ENCODE measurements at places on chromosomes 1 and 21.

DNA sequence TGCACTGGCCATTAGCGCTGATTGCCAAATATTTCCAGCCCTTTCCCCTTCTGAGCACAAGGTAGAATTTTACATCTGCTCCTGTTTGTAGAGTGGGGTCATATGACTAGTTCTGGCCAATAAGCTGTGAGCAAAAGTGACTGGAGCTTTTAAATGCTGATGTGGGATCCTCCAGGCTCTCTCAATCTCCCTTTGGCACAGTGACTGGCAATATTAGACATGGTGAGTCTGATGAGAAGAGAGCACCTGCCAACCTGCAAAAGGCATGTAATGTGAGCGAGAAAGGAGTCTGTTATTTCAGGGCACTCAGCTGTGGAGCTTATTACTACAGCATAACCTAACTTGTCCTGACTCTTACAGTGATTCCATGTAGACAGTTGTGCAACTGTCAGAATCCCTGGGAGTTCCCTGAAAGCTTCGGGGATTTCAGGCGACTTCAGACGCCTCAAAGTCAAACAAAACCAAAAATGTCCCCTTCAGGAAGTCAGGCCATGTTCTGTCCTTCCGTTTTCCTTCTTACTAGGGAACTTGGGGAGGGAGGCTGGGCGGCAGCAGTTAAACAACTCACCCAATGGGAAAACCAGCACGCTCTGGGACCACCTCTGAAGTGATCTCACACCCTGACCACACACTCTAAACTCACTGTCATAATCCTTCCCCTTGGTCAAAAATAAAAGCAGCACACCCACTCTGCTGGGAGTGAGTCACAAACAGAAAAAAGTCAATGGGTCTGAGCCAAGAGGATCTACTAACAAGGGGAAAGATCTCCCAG, 3.6 kb upstream of the RASSF5 start:
- DNase-seq, result peak; percentile 94

DNA sequence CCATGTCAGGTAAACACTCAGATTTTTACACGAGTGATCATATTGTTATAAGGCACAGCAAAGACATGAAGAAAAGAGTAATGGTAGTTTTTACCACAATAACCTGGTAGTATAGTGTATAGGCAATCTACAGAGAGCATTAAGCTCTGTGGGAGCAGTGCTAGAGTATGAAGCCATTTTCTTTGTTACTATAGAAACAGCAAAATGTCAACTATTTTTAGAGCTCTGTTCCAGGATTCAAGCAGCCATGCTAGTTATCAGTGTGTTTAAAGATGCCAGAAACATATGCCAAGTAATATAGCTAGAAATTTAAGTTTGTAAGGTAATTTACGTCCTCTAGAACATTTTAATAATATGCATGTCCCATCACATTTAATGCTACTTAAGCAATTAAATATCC, 77.6 kb upstream of the RGS18 start:
- no peak for DNase-seq

- DNase-seq, result no peak
These were observed 64.0 kb downstream of the WNT9A start for GRCh38 chr1:227883641-227884301.

GRCh38 chr1:83000286-83000685, 998.6 kb downstream of the TTLL7 start:
- no peak for DNase-seq

DNA sequence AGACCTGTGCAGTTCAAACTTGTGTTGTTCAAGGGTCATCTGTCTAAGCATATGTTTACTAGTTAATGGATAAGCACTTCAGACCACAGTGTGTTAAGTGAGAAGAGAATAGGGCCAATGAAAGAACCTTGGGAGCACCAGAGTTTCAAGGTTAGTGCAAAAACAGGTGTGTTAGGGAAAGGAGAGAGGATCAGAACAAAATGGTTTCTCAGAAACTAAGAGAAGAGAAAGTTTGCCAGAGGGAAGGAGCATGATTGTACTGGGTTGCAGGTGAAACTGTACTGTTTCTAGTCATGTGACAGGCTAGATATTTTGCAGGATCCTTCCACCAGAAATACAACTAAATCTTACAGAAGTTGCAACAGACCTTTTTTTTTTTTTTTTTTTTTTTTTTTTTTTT, 23.3 kb downstream of the RPRD2 start:
- peak; percentile 18 for DNase-seq

DNA sequence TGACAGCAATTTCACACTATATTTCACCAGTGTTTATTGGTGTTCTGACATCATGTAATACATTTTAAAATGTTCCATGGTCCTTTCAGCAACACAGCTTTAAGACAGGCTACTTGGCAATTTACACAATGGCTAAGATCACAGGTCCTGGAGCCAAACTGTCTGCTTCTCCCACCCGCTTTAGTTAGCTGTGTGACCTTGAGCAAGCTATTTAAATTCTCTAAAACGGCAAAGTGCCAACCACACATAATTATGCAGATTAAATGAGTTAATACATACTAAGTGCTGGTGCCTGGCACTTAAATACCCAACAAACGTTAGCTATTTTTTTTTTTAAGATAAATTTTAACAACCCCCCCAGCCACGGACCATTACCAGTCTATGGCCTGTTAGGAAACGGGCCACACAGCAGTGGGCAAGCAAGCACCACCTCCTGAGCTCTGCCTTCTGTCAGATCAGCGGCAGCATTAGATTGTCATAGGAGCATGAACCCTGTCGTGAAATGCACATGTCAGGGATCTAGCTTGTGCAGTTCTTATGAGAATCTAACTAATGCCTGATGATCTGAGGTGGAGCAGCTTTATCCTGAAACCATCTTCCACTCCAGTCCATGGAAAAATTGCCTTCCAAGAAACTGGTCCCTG, 26.9 kb downstream of the SOD1 start:
- no peak for DNase-seq

GRCh38 chr1:14267991-14268390, 330.5 kb upstream of the KAZN start:
- DNase-seq, result no peak

DNA sequence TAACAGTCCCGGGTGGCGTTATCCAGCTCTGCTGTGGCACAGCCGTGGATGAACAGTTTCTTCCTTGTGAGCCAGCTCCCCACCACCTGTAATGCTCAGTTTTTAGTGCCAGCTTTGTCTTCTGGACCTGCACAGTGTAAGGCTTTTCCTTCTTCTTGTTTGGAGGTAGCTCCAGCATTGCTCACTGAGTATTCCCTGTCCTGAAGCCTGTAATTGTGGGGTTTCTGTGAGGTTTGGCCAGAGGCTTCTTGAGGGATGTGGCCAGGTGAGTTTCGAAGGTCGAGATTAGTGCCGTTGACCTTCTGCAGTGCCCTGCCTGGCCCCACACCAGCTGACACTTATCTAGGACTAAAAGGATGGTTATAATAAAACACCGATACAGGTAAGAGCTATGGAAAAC, 75.0 kb downstream of the PBX1 start:
- no peak for DNase-seq

DNA sequence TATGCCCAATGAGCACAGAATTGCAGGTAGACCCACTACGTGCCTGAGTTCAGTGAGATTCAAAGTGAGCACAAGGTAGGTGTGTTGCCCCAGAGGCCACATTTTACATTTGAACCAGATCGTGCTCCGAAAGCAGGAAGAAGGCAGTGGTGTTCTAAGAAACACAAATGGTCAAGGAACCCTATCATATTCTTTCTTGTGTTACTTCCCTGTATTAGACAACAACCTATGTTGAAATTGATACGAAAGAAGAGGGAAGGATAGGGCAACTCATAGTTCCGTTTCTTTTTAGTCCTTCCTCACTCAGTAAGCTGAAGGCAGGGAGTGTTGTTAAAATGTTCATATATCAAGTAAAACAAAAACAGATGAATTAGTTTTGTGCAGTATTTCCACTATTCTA, 33.9 kb downstream of the OLFML2B start:
- DNase-seq, result no peak

DNA sequence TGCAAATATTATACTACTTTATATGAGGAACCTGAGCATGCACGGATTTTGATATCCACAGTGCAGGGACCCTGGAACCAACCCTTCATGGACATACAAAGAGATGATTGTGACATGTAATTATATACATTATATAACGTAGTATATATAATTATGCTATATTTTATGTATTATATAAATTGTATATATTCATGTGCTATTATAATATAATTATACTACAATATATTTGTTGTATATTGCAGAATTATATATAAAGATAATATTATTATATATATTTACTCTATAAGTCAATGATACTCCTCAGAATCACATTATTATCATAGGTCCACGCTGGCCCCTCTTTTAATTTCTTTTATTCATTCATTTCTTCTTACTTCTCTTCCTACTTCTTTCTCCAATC, 70.9 kb downstream of the TNFSF18 start:
- DNase-seq, result no peak

DNA sequence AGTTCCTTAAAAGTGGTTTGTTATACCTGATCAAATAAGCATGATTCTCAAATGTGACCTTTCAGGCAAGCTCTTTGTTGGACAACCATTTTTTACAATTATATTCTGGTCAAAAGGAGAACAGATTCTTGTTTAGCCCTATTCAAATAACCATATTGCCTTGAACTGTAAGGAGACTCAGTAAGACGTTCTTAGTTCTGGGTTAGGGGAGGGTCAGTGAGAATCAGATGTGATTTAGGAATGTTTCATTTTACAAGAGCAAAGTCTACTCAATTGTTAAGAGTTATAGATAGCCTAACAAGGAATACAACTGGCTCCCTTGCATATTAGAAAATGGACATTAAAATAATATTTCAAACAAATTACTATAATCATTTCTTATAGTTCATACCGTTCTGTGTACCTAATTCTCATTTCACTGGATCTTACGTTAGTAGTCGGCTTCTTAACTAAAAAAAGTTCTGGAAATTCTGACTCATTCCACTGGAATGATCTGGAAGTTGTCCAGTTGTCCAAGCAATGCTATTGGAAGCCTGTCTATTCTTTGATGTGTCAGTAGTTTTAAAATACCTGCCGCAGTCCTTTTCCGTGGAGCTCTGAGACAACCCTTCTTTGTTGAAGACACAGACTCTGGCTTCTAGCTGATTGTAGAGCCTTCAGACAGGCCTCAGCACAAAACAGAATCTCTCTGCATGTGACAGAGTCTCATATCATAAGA, 88.8 kb downstream of the MAST2 start:
- DNase-seq, result peak; percentile 91

GRCh38 chr1:162756523-162756922, 34.0 kb upstream of the HSD17B7 start:
- peak; percentile 73 for DNase-seq

DNA sequence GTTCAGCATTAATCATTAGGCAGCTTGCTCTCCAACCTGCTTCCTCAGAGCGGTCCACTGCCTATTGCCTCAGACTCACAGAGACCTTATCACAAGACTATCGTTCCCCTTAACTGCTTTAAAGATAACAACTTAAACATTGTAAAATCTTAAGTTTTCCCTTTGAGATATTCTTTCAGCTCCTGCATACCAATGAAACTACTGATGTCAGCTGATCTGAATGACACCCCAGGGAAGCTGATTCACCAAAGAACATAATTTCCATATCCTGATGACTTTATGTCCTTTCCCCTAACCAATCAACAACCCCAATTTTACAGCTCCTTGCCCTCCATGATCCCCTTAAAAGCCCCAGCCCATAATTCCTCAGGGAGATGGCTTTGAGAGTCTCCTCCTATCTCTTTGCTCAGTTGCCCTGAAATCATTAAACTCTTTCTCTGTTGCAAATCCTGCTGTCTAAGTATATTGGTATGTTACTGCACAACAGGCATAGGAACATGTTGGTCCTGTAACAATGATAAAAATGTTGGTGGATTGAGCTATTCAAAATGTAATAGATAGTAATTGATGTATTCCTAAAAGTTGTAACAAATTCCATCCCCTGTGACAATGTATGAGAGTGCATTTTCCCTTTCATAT, 621.4 kb upstream of the RGS18 start:
- DNase-seq, result no peak

DNA sequence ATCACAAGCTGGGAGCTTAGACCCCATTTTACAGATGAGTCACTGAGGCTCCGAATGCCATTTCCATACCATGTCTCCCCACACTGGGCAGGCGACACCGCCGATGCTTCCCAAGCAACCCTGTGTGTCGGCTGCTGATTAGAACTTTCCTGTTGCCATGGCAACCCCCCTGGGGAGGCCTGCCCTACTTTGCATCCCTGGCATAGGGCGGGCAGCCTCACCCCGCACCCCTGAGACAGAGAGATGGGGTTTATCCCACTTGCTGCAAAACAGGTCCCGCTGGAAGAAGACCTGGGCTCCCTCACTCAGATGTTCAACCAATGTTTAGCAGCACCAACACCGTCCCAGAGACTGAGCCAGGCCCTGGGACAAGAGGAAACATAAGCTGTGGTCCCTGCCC, 81.5 kb downstream of the CAMK2N1 start:
- no peak for DNase-seq

GRCh38 chr1:29830916-29831315, 594.6 kb downstream of the PTPRU start:
- DNase-seq, result no peak

DNA sequence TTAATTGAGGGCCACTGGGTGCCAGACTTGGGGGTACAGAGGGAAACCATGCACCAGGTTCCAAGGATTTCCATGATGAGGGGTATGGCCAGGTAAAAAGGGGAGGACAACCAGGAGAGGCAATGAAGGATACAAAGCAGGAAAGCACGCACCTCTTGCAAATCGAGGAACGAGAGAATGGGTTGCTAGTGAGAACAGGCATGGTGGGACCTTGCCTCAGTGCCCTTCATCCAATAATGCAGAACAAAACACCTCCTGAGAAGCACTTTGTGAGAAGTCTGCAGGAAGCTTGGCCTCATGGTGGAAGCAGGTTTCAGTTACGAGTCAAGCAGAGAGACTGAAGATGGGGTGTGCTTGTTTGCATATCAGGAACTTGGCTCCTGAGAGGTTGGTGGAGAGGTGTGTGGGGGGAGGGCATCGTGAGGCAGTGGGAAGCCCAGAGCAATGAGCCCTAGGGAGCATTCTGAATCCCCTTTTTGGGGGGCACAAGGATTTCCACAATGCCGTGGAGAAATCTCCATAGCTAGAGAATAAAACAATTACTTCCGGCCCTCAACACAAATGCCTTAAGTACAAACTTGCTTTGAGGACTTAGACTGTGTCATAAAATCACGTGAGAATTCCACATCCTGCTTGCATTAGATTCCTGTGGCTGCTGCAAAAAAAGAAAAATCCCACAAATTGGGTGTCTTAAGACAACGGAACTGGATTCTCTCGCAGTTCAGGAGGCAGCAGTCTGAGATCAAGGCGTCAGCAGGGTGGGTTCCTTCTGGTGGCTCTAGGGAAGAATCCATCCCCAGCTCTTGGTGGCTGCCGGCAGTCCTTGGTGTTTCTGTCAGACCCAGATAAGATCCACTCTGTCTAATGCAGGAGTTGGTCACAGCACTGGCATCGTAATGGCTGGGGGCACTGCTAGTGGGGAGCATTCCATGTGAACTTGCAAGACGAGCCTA, 54.9 kb upstream of the BACE2 start:
- DNase-seq, result peak; percentile 74
